Omental fat pad (tissue), 4 donors: ENCODE measurements at places on chromosomes 3 and 15.
A peak's percentile ranks its signal among the peaks of the same experiment; 100 is the strongest.

GRCh38 chr15:91867581-91868026 lies 14.1 kb downstream of the SLCO3A1 start:
- peak; percentile 42 for DNase-seq

- DNase-seq = no peak
These were observed 78.5 kb downstream of the RPLP1 start for GRCh38 chr15:69530991-69531664.

DNA sequence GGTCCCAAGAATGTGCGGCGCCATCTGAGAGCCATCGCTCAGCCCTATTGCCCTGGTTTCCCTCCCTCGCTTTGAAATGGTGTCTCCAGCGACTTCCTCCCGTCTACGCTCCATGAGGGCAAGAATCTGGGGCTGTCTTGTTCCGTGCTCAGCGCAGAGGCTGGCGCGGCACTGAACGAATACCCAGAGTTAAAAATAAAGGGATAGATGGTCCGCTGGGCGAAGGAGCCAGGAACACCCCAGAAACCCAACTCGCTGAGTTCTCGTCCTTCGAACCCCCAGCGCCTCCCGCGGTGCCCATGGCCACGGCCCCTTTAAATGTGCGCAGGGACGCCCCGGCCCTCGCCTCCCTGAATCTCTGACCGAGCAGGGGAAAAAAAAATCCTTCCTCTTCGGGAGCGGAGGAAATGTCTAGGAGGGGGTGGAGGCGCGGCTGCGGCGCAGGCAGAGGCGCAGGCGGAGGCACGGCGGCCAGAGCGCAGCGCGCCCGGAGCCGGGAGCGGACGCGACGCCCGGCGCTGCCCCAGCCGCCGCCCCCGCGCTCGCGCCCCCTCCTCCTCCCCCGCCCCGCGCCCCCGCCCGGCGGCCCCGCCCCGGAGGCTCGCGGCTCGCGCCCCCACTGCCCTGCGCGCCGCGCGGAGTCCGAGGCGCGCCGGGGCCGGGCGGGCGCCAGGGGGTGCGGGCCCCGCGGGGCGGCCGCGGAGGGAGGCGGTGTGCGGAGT lies 8.5 kb upstream of the FGD5 start:
- DNase-seq = no peak

DNA sequence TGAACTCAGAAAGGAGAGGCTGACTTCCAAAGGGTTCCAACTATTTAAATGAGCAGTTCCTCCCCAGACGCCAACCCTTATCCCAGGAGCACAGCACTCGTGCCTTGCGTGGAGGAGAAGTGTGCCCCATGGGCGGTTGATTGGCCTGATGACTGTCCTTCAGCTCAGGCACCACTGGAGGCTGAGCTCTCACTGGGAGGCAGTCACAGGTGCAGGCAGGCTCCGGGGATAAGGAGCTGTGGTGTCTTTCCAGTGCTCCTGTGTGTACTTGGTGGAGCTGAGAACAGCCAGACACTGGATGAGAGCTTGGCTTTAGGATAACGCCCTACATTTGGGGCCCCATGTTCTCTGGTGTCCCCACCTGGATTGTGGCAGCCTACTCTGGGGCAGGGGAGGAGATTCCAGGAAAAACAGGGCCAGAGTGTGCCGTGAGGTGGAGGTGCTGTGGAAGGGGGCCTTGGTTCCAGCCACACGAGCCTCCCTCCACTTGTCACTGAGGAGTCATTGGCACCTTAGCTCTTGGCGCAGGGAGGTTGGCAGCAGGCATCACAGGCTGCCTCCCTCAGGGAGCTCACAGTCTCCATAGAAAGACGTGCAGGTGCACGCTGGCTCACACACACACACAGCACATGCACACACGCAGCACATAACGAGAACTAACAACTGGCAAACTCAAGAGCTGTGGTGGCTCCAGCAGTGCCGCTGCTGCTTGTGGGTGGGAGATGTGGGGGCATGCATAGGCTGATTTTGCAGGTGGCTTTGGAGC lies 22.7 kb upstream of the EPHB3 start:
- no peak for DNase-seq

DNA sequence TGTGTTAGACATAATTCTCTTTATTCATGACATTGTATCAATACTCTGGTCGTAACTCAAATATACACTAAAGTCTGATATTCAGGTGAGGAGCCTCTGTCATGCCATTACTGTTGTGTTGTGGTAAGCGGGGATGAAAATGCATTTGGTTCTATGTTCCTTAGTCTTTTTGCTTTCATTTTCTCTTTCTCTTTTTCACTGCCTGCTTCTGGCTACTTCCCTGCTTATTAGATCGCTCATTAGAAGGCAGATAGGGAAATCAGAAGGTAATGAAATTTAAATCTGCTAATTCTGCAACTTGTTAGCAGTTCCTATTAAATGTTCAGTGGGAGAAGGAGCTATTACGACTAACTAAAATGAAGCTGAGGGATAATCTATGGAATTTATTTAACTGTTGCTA lies 345.0 kb downstream of the GRM7 start:
- no peak for DNase-seq

DNA sequence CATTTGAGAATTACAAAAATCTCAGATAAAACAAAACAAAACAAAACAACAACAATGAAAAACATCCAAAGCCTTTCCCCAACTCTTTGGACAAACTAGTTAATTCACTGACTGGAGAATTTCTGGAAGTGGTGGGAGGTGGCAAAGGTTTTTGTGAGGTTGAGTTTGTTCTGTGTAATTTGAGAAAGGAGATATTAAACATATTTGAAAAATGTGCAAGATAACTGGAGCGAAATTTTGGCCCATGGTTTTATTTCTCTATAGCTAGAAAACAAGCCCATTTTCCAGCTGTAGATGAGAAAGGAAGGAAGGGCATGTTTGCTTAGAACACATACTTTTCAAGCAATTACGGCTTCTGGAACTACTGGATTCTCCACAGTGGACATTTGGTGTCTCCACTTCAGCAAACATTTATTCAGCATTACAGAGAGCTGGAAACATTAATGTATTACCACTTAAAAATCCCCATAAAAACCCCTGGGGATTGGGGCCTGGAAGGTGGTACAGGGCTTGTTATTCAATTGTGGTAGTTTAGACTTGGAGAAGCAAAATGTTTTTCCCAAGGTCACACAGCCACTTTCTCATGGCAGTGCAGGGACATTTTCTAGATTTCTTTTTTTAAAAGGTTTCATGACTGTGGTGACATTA lies 135.8 kb downstream of the THSD4 start:
- no peak for DNase-seq

DNA sequence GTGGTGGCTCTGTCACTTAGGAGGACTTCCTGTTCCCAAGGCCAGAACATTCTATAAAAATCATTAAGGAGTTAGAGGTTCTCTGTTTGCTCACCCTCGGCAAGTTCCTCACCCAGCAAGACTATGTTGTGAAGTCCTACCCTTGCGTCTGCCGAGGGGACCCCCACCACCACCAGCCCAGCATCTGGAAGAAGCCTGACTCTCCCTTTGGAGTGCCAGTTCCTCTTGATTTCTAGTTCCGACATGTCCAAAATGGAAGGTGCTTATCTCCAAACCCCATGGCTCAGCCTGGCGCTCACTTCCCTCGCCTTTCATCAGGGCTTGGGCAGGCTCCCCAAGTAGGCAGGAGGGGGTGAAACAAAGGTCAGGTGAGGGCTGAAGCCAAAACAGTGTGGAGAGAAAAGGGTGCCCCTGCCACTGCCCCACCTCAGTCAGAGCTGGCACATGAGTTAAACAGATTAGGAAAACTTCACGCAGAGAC lies 41.0 kb downstream of the BHLHE40 start:
- no peak for DNase-seq

- no peak for DNase-seq
These were observed 1.6 kb upstream of the SEMA3B start for GRCh38 chr3:50267280-50267913.

GRCh38 chr15:80562033-80562432 lies 133.1 kb upstream of the ABHD17C start:
- DNase-seq = no peak

- DNase-seq = no peak
These were observed 339.6 kb upstream of the ROBO2 start for GRCh38 chr3:76700323-76700722.

GRCh38 chr3:13206799-13207577 lies 133.8 kb upstream of the IQSEC1 start:
- DNase-seq = no peak

- no peak for DNase-seq
These were observed 99.4 kb upstream of the DLG1 start for GRCh38 chr3:197397838-197398237.
